GM04504 (cell line): ENCODE measurements at places on chromosomes 4 and X.

DNA sequence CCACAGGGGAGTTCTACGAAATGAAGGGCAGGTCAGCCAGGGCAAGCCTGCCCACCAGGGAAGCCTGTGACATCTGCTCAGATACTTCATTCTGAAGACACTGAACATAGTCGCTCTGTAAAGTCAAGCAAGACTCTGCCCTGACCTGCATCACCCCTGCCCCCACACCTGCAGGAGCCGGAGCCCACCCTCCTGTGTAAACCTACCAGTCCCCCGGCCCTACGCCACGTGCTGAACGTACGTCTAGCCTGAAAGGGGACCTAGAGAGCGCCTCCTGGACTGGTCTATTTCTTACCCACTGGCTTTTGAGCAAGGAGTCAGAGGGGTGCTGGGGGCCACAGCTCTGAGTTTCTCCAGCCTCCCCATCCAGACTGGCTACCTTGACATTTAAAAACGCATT, 11.6 kb downstream of the CCNQ start:
- no peak for DNase-seq

DNA sequence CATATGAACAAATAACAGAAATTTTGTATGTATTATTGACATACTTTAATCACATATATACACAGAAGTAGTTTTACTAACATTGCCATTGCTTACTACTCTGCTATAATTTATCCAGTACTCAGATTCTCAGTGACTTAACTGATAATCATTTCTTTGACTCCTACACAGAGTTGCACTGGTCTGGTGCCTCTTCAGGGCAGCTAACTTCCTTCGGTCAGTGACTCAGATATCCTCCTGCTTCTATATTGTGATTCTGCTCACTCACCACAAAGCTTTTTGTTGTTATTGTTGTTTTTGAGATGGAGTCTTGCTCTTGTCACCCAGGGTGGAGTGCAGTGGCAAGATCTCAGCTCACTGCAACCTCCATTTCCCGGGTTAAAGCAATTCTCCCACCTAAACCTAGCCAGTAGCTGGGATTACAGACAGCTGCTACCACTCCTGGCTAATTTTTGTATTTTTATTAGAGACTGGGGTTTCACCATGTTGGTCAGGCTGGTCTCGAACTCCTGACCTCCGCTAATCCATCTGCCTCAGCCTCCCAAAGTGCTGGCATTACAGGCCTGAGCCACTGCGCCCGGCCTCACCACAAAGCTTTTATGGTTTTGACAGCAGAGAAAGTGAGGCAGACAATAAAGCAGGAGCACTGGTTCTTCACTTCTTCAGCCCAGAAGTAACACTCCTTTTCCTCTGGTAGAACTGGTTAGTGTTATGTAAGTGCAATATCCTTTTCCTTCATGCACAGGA, 499.3 kb downstream of the EPHA5 start:
- DNase-seq: no peak

GRCh38 chr4:154526151-154526550, 24.0 kb downstream of the PLRG1 start:
- no peak for DNase-seq

DNA sequence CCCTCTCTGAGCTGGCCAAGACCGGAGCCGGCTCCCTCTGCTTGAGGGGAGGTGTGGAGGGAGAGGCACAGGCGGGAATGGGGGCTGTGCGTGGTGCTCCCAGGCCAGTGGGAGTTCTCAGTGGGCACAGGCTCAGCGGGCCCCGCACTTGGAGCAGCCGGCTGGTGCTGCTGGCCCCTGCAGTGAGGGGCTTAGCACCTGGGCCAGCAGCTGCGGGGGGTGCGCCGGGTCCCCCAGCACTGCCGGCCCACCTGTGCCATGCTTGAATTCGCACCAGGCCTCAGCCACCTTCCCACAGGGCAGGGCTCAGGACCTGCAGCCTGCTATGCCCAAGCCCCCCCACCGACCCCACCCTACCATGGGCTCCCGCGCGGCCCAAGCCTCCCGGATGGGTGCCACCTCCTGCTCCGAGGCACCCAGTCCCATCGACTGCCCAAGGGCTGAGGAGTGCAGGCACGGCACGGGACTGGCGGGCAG, 602.5 kb downstream of the KCTD8 start:
- no peak for DNase-seq

GRCh38 chr4:153122855-153123254, 81.4 kb upstream of the TRIM2 start:
- no peak for DNase-seq

DNA sequence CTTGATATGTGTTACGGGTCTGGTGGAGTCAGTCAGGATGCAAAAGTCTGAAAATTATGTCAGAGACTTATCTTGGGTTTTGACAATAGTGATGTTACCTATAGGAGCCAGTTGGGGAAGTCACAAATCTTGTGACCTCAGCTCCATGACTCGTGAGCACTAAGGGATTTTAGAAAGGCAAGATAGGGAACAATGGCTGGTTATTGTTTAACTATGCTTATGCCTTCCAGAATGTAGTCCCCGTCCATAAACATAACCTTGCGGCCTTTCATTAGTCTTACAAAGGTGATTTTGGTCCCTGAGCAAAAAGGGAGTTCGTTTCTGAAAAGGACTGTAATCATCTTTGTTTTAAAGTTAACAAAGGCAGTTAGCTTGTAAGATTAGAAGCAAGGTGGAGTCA, 23.9 kb upstream of the GATB start:
- no peak for DNase-seq

DNA sequence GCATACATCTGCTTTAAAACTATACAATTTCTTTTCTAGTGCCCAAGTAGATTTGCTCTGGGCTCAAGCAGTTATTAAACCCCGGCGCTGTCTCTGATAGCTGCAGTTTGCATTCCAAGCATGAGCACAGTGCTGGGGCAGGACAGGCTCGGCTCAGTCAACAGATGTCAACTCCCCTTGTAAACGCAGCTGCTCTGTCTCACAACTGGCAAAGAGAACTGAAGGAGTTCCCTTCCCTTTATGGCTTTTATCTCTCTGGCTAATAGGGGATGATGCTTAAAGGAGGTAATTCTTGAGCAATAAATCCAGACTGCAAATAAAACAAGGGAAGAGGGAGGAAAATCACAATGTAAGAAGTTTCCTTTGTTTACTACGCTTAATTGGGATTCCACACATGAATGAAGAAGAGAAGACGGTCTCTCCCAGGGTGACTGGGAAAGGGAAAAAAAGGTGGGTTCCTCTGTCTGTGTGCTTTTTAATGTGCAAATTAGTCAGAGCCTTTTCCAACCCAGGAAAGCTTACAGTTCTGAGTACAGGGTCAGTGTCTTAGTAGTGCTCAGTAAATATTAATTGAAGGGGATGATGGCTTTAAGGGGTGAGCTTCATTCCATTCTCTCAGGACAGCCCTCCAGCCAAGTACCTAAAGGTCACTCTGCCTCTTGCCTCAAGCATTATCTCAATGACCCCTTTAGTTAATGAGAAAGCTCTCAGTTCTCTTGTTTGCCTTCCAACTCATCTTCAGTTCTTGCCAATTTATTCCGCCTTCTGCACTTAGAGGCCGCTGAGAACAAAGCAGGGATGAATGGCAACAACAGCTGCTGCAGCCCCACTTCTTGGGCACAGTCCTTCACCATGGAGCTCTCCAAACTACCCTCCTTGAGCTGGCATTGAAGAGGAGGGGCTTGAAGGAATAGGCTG, 155.7 kb upstream of the JADE1 start:
- no peak for DNase-seq

GRCh38 chrX:45322820-45323219, 122.1 kb upstream of the DIPK2B start:
- DNase-seq: peak; percentile 19

- no peak for DNase-seq
These were observed 2.4 kb downstream of the SYP start for GRCh38 chrX:49197543-49198087.

DNA sequence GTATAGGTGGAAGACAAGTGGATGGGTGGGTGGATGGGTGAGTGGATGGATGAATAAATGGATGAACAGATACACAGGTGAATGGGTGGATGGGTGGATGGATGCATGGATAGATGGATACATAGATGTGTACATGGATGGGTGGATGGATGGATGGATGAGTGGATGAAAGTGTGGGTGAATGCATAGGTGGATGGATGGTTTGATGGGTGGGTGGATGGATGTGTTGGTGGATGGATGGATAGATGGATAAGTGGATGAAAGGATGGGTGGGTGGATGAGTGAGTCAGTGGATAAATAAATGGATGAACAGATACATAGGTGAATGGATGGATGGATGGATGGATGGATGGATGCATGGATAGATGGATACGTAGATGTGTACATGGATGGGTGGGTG, 1.6 kb downstream of the CRLF2 start:
- DNase-seq: no peak

DNA sequence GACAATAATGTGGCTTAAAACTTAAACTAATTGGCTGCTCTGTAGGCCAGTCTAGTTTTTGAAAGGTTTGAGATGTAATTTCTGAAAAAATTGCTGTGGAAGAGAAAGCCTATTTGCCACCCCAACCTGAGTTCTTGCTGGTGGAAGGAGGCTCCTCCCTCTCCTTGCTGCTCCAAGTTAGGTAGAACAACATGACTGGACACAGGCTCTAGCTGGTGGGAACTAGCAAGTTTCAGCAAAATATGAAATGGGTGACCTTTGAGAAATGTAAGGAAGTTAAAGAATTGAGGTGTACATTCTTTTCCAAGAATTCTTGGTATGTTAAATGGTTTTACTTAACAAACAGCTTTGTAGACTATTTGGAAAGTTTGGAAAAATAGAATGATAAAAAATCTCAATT, 8.0 kb downstream of the RPL34 start:
- no peak for DNase-seq

GRCh38 chr4:142874684-142875083, 28.6 kb upstream of the INPP4B start:
- no peak for DNase-seq

DNA sequence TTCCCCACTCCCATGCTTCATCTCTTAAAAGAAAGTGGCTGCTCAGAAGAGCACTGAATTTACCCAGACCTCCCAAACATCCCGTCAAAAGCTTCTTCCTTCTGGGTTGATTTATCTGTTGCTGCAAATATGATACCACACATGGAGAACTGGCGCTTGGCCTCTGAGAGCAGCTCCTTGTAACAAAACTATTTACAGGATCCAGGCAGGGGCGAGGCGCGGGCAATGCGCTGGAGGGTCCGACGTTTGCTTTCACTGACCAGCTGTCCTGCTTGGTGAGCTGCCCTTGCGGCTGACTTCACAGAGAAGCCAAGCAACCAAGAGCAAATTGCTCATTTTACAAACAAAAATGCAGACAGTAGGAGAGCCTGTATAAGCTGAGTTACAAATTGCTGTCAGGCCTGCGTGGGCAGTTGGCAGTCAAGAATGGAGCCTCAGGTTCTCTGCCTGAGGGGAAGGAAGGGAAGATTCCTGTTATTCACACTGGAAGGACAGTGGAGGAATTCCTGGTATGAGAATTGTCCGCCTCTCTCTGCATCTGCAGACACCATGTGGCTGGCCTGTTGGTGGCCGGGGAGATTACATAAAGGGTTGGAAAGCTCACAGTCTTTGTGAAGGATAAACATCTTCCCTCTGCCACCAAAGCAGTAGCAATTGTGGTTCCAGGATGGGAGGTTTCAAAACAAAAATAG, 192.2 kb upstream of the LEF1 start:
- peak; percentile 76 for DNase-seq

DNA sequence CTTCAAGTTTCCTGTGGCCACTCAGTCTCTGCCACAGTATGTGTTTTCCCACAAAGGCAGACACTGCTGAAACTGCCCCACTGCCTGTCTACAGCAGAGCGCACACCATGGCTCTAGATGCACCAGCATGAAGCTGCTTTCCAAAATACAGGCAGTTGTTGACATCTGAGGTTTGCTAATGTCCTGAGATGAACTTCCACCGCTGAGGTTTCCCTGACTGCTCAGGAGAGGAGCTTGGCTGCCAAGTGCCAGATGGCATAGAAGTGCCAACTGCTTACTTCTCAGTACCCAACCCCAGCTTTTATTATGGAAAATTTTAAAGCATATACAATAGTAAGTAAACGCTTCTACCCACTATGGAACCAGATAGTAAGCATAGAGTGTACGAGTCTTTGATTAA, 61.0 kb upstream of the EXOC1L start:
- no peak for DNase-seq

GRCh38 chr4:1239141-1239949, 9.6 kb downstream of the CTBP1 start:
- no peak for DNase-seq

DNA sequence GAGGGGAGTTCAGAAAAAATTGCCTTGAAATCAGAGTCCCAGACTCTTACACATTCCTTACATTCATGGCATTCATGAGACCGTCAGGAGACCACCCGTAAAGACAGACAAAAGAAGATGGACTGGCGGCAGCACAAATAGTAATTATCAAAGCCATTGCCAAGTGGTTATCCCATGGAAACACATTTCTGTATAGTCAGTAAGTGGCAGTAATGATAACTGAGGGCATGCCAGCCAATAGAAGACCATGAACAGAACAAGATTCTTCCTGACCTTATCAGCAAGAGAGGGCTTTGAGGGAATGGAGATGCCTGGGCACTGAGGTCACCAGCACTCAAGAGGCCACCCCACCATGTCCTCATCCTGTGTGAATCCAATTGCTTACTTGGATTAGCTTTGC, 121.7 kb upstream of the HCCS start:
- no peak for DNase-seq

DNA sequence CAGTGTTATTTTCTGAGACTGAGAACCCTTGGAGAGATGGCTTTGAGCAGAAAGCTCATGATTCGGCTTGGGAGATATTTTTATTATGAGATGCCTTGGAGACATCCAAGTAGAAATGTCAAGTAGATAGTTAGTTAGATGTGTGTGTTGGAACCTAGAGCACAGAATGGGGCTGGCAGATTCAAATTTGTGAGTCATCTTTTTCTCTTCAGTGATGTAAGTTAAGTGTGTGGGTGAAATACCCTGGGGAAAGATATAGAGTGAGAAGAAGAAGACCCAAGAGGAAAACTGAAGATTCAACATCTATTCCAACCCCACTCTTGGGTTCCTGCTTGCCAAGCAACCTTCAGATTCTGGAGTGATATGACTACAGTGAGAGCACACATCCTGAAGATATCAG, 580.8 kb upstream of the AMOT start:
- DNase-seq: no peak

GRCh38 chr4:107255596-107255995, 219.5 kb upstream of the DKK2 start:
- DNase-seq: no peak

- DNase-seq: no peak
These were observed 3.8 kb upstream of the CENPC start for GRCh38 chr4:67549123-67549522.

- no peak for DNase-seq
These were observed 1076.4 kb upstream of the PABPC4L start for GRCh38 chr4:135277980-135278315.
